DMS53 (cell line): ENCODE measurements at places on chromosomes 4 and X.

DNA sequence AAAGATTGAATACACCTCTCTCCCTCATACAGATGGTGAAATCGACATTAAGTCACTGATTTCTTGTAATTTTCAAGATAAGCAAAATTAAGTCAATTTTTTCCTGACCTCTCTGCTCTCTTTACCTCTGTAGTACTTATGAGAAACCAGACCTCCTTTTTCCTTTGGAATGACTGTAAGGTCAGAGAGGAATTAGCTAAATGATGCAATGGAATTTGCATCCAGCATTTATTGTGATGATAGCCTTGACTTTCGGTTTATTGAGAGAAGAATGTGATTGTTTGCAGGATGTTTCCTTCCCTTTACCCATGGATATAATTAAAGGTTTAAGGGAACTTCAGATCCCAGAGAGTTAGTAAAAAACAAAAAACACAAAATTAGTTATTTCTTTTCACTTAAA lies 22.4 kb downstream of the STK26 start:
- DNase-seq: no peak

DNA sequence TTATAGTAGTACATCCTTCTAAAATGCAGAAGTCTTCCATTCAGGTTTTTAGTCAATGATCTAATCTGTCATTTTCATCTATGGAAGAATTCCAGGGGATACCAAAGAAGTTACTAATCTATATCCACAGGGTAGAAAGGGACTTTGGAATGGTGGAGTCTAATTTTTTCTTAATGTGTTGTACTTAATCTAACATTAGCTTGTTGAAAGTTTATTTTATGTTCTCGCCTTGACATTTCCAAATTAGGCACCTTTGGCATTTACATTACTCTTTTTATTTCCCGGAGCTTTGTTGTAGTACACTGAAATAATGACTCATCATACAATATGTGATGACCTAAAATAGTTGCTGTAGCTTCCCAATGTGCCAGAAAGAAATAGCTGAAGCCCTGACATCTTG lies 91.5 kb downstream of the HTR2C start:
- DNase-seq: no peak

DNA sequence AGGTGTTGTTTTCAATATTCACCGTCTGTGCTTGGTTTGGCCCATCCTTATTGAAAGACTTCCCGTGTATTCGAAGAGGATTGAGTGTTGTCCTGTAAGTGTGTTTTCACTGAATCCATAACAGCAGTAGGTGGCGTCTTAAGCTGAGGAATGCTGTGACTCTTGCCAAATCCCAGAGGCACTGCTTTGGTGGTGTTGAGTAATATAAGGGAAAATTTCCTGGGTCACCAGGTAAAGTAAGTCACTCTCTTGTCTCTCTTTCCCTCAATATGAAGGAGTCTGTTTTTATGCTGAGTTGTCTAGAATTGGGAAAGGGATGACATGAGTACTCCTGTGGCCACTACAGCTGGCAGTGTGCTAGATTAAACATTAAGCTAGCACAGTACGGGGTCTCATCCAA lies 146.7 kb upstream of the ZXDB start:
- no peak for DNase-seq

DNA sequence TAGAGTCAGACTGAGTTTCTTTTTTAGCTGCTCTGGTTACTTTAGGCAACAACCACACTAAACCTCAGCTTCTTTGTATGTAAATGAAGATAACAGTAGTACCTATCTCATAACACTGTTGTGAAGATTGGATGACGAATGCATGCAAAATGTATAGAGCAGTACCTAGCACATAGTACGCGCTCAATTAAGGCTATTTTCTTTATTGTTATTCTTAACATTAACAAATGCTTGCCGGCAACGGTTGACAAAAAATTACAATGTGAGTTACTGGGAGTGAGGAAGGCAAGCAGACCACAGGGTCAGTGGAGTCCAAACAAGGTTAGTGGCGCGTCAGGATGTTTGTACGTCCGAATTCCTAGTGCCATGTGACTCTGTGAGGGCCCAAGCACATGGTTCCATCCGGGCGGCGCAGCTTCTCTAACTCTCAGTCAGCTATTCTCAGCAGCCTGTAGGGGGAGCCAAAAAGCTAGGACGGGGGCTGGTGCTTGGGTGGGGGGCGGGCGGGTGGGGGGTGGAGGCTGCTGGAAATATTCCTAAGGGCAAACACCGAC lies 821 bp upstream of the NALF2 start:
- DNase-seq: peak; percentile 90

GRCh38 chr4:182680234-182680653 lies 236.9 kb downstream of the DCTD start:
- DNase-seq: no peak

DNA sequence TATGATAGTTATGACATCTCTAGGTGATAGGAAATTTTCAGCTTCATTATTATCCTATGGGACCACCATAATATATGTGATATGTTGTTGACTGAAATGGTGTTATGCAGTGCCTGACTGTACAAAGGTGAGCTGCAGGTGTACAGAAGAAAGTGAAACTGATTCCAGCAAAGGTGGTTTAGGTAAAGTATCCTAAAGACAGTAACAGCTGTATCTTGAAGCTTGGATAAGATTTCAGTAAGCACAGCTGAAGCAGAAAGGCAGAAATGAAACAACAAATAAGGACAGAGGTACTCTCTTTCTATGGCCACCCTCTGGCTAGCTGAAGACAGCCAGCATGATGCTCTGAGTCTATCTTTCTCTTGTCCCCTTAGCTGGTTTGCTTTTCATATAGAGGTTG lies 30.0 kb upstream of the PGK1 start:
- DNase-seq: no peak

DNA sequence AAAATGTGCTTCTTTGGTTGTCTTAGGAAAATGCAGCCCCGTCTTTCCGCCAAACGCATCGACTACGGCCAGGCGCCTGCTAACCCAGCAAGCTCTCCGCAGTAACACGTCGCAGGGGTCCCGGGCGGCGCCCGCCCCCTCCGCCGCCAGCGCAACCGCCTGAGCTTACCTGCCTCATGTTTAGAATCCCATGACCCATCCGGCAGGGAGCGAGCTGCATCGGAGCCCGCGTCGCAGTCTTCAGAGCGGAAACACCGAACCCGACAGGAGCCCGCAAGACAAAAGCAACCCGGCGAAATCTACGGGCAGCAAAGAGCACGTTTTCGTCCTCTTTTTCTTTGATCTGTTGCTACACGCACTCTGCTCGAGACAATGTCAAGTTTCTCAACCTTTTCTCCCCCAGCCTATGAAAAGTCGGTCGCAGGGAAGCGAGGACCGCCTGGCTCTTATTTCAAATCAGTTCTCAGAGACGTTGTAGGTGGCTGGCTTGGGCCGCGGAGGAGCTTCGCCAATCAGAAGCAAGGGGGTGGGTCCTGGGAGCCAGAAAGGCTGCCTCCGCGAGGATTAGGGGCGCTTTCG lies at the start of gene MID1:
Gene MID1, minus strand, starts transcription at position 465 of the 579 bp plus-strand sequence. CDS start 53,038 bp downstream, outside the sequence.
- peak; percentile 71 for DNase-seq

- DNase-seq: no peak
Measured at GRCh38 chr4:1898681-1899080, 27.5 kb downstream of the NSD2 start.

DNA sequence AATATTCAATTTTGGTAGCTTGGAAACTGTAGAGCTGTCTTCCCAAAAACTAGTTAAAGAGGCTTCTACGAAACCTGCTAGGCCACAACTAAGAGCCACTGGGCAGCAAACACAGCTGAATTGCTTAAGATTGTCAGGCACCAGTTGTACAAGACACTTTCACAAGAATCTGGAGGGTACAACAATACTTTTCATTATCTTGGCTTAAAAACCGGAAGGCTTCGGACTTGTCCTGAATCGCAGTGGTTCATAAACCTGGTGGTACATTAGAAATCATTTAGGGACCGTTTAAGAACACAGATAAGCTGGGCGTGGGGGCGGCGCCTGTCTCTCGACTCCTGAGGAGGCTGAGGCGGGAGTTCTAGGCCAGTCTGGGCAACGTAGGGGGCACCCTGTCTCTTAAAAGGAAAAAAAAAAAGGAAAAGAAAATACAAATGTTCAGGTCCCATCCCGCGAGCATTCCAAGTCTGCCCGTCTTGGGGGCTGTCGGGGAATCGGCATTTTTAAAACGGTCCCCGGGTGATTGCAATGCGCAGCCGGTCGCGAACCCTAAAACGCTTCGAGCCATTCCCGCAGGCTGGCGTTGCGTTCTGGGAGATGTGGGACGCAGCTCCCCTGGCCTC lies 763 bp downstream of the PYURF start:
- DNase-seq: peak; percentile 42

DNA sequence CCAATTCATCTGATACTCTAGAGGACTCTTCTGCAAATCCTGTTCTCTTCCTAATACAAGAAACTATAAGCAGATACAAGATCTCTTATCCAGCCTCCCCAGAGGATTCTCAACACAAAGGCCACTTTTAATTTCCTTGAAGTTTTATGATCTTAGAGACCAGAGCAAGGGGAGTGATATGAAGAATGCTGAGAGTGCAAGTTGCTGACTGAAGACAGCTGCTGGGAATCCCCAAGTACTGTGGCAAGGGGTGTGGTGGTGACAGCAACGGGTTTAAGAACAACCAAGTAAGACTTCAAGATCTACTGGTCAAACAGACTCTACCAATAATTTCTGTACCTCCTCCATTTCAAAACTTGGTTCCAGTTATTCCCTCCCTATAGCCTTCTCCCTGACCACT lies 7.0 kb downstream of the AMMECR1 start:
- DNase-seq: no peak

DNA sequence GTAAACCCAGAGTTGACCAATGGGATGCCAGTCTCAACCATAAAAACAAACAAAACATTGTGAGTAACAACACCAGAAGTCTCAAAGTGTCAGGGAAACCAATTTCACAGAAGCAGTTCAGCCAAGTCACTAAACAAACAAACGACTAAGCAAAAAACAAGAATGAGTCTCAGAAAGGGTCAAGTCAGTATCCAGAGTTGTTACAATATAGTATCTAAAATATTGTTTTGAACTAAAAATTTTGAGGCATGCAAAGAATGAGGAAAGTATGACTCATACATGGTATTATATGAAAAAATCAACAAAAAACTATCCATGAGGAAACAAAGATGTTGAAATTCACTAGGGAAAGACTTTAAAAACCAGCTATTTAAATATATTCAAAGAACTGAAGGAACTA lies 70.6 kb downstream of the AR start:
- no peak for DNase-seq

GRCh38 chr4:153223427-153223801 lies 19.2 kb downstream of the TRIM2 start:
- DNase-seq: no peak

DNA sequence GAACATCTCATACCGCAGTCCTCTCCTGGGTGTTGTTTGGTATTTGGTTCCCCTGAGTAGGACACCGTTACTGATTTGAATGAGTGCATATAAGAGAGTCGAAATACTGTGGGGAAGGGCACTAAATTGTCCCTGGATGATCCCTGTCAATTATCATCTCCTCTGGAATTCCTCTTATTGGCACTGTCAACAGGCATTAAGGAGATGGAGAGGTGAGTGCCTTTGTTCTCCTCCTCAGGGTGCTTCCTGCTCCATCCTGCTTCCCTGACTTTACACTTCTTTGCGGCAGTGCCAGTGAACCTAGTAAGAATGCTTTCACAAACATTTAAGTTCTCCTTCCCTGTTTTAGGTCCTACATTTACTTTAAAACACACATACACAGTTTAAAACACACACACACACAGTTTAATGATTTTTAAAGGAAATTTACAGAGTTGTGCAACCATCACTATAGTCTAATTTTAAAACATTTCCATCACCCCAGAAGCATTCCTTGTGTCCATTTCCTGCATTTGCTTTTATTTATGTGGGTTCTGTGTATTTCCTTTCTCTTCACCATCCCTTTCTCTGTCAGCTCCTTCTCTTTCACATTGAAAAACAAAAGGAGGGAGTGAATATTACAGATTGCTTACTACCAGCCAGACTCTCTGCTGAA lies 20.9 kb upstream of the ZRSR2 start:
- DNase-seq: no peak

- DNase-seq: no peak
Measured at GRCh38 chrX:110132450-110133114, 129.7 kb downstream of the TMEM164 start.

- DNase-seq: no peak
Measured at GRCh38 chrX:123477673-123478072, 255.2 kb downstream of the THOC2 start.

GRCh38 chr4:60721685-60722084 lies 478.4 kb upstream of the ADGRL3 start:
- DNase-seq: no peak

GRCh38 chr4:98674404-98675173 lies 16.2 kb upstream of the TSPAN5 start:
- DNase-seq: no peak

DNA sequence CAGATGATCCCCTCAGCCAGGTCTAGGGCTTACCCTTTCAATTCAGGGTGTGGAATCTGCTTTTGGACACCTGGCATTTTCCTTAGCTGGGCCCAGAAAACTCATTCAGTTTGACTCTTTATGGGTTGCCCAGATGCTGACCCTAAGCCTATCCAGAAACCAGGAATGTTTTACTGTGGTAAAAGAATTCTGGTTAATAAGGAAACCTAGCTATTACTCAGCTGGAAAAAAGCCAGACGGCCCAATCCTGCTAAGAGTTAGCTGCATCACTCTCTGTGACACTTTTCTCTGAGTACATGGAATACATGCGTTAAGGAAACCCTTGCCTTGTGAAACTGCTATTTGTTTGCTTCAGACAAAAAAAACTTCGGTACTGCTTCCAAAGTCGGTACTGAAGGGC lies 28.0 kb downstream of the ING2 start:
- DNase-seq: no peak

DNA sequence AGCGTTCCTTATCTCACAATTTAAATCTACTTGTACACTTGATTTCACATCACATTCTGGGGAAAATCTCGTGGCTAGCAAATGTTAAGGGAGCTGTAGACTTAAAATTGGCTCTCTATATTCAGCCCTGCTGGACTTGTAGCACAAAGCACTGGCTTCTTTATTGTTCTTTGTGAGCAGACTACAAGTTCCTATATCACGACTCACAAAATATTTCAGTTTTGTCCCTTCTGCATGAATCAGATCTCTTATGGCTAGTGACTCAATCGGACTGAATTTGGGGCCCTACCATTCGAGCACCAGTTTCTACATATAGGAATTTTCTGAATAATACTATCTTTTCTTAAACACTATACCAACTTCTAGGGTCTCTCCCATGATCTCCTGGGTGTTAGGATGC lies 390.1 kb downstream of the ADAM29 start:
- DNase-seq: no peak

- no peak for DNase-seq
Measured at GRCh38 chr4:153622778-153623240, 61.3 kb upstream of the TLR2 start.

- DNase-seq: no peak
Measured at GRCh38 chrX:120228187-120228908, 22.3 kb upstream of the ZBTB33 start.
